ENCODE measurements at places on chromosomes 6 and 20. TPM values are rescaled to one million over a fixed set of nuclear protein-coding genes. Genes with fewer than 3 reads are reported as not detected.

- DNase-seq, result no peak
- no peak overlapping the region for H3K27ac ChIP-seq
- no peaks in the 10 kb centered on the region for H3K36me3 ChIP-seq
- no peak overlapping the region for H3K4me3 ChIP-seq
- no peaks in the 10 kb centered on the region for H3K27me3 ChIP-seq
Observed at GRCh38 chr6:157531986-157532365, 151.0 kb downstream of the ZDHHC14 start.

DNA sequence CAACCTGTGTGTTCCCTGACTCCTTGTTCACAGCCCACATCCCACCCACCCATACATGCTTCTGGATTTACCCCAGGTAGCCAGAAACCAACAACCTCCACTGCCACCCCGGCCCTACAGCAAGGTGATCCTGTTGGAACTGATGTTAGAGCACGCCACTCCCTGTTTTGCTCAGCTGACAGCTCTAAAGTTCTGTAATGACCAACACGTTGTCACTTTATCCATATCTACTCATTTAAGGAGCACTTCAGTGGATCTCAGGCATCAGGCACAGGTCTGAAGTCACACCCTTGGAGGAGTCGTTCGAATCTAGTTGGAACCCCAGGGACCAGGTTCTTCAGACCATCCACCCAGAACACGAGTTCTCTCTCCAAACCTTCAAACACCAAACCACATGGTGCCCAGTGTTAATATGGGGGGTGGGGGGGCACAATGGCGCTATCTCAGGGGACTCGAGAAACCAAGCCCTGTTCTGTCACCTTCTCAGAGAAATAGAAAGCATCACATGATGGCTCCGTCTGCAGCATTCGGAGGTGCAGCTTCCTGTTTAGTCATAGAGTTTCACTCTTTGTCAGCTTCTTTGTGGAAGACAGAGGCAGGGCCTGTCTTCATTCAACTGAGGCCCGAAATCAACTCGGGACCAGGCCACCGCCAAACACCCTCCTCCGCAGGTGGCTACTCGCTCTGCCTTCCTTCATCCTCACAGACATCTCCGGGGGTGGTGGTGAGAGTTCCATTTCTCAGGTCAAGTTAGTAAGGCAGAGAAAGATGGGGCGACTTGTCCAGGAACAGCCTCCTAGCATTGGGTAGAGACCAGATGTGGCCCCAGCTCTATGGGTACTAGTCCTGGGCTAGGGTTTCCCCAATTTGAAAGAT is 142.2 kb downstream of the NFATC2 start:
- H3K4me3 ChIP-seq, result no peak overlapping the region
- DNase-seq, result no peak
- no peaks in the 10 kb centered on the region for H3K36me3 ChIP-seq
- H3K4me1 ChIP-seq, result no peaks in the 10 kb centered on the region
- no peak overlapping the region for H3K27ac ChIP-seq
- no peaks in the 10 kb centered on the region for H3K27me3 ChIP-seq

Gene RBBP8NL
- polyA plus RNA-seq, result not detected

Gene FITM2
- 3.6 TPM for polyA plus RNA-seq

DNA sequence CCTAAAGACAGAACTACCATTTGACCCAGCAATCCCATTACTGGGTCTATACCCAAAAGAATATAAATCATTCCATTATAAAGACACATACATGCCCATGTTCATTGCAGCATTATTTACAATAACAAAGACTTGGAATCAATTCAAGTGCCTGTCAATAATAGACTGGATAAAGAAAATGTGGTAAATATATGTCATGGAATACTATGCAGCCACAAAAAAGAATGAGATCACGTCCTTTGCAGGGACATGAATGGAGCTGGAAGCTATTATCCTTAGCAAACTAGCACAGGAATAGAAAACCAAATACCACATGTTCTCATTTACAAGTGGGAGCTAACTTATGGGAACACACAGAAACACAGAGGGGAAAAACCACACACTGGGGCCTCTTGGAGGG is 8.7 kb upstream of the DEFB128 start:
- H3K27ac ChIP-seq, result no peak overlapping the region
- H3K27me3 ChIP-seq, result no peaks in the 10 kb centered on the region
- DNase-seq, result no peak
- no peaks in the 10 kb centered on the region for H3K36me3 ChIP-seq
- H3K4me1 ChIP-seq, result no peaks in the 10 kb centered on the region

Gene VEGFA
- polyA plus RNA-seq, result 8.0 TPM

DNA sequence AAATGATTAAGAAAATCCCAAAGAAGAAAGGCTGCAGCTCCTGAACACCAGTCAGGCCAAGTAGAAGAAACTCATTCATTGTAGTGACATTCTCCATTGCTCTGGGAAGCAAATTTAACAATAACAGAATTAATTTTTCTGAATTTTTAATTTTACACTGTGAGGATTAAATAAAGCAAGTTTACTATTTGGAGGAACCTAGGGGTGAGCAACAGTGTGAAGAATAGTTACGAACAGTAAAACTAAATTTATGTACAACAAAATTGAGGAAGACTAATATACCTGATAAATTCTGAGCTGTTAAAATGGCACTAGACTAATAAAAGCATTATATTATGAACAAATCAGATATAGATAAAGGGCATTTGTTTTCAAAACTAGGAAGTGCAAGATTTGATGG is at the start of gene OR12D3:
Gene OR12D3, minus strand, starts transcription at position 101 of the 400 bp plus-strand sequence. Its CDS starts 4 bp downstream, at position 97.
- H3K4me1 ChIP-seq, result no peaks in the 10 kb centered on the region
- no peak for DNase-seq
- H3K27ac ChIP-seq, result no peak within 1 kb of the TSS
- no peak within 1 kb of the TSS for H3K4me3 ChIP-seq
- H3K27me3 ChIP-seq, result no peaks in the 10 kb centered on the region

GRCh38 chr6:45930420-45931040 is 85.1 kb downstream of the CLIC5 start:
- no peak overlapping the region for H3K4me3 ChIP-seq
- no peaks in the 10 kb centered on the region for H3K27me3 ChIP-seq
- DNase-seq, result peak; percentile 83
- no peaks in the 10 kb centered on the region for H3K36me3 ChIP-seq

Gene MYT1
- not detected for polyA plus RNA-seq

DNA sequence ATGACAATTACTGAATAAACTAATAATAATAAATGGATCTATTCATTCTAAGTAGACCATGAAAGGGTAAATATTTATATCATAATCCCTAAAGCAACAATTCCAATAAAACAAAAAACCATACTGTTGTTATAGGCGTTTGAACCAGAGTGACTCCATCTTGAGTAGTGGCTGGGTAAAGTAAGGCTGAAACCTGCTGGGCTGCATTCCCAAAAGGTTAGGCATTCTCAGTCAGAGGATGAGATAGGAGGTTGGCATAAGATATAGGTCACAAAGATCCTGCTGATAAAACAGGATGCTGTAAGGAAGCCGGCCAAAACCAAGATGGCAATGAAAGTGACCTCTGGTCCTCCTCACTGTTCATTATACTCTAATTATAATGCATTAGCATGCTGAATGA is 8.3 kb downstream of the OR2H1 start:
- H3K27me3 ChIP-seq, result peaks cover 2% of the 10 kb centered on the region
- DNase-seq, result no peak
- no peaks in the 10 kb centered on the region for H3K36me3 ChIP-seq
- no peak overlapping the region for H3K27ac ChIP-seq

- H3K27me3 ChIP-seq, result no peaks in the 10 kb centered on the region
- no peaks in the 10 kb centered on the region for H3K4me1 ChIP-seq
- H3K27ac ChIP-seq, result no peak overlapping the region
- H3K4me3 ChIP-seq, result no peak overlapping the region
Observed at GRCh38 chr20:59925899-59926298, 7.5 kb downstream of the SYCP2 start.

- H3K36me3 ChIP-seq, result no peaks in the 10 kb centered on the region
- H3K27ac ChIP-seq, result no peak overlapping the region
- DNase-seq, result no peak
- no peaks in the 10 kb centered on the region for H3K27me3 ChIP-seq
Observed at GRCh38 chr20:1853473-1853872, 41.7 kb upstream of the SIRPA start.

Gene RWDD2A
- 7.3 TPM for polyA plus RNA-seq

Gene SOBP
- 9.0 TPM for polyA plus RNA-seq

GRCh38 chr6:114153448-114153847 is 182.5 kb upstream of the HDAC2 start:
- no peaks in the 10 kb centered on the region for H3K36me3 ChIP-seq
- H3K27me3 ChIP-seq, result no peaks in the 10 kb centered on the region
- H3K4me3 ChIP-seq, result no peak overlapping the region

Gene ENPP1
- polyA plus RNA-seq, result 1.3 TPM

- H3K36me3 ChIP-seq, result no peaks in the 10 kb centered on the region
- DNase-seq, result no peak
- H3K27ac ChIP-seq, result no peak overlapping the region
Observed at GRCh38 chr6:118283766-118284165, 264.3 kb upstream of the PLN start.

DNA sequence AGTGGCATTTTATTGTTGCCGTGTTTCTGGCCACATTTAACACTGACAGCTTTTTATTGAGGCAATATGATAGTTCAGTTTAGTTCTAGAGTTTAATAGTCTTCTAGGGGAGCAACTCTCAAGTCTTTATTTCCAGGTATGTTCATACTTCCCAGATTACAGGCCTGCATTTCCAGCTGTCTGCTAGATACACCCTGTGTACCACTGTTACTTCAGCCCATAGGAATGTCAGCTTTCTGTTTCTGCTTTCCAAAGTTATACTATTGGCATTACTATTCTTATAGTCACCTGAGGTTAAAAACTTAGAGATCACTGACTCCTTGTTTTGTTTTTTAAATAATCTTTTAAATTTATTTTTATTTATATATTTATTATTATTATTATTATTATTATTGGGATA is 7.6 kb downstream of the ZNF451 start:
- H3K27ac ChIP-seq, result no peak overlapping the region
- H3K27me3 ChIP-seq, result no peaks in the 10 kb centered on the region
- no peak for DNase-seq
- H3K36me3 ChIP-seq, result peaks cover 9% of the 10 kb centered on the region
- H3K4me1 ChIP-seq, result peaks cover 1% of the 10 kb centered on the region
- no peak overlapping the region for H3K4me3 ChIP-seq

GRCh38 chr6:2476376-2476775 is 231.0 kb upstream of the GMDS start:
- no peak for DNase-seq
- no peak overlapping the region for H3K27ac ChIP-seq
- no peaks in the 10 kb centered on the region for H3K27me3 ChIP-seq
- peaks cover 4% of the 10 kb centered on the region for H3K4me1 ChIP-seq

Gene ARHGAP18
- polyA plus RNA-seq, result 15.0 TPM

Gene KIF16B
- 10.3 TPM for polyA plus RNA-seq

Gene ULBP1
- 0.38 TPM for polyA plus RNA-seq

DNA sequence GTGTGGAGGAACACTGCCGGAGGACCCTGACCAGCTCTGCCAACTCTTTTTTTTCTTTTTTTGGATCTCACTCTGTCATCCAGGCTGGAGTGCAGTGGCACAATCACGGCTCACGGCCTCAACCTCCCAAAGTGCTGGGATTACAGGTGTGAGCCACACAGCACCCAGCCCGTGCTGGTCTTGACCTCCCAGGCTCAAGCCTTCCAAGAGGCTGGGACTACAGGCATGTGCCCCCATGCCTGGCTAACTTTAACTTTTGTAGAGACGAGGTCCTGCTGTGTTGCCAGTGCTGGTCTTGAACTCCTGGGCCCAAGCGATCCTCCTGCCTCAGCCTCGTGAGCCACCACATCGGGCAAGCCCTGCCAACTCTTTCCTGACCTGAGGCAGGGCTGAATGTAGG is 11.2 kb downstream of the GCNT2 start:
- H3K27ac ChIP-seq, result no peak overlapping the region
- no peaks in the 10 kb centered on the region for H3K36me3 ChIP-seq
- H3K4me1 ChIP-seq, result peaks cover 11% of the 10 kb centered on the region
- H3K27me3 ChIP-seq, result no peaks in the 10 kb centered on the region
- peak overlapping the region; percentile 62 for H3K4me3 ChIP-seq
- DNase-seq, result no peak

Gene CD83
- polyA plus RNA-seq, result 1.00 TPM

GRCh38 chr6:24967211-24967610 is 31.5 kb upstream of the RIPOR2 start:
- no peaks in the 10 kb centered on the region for H3K27me3 ChIP-seq
- no peaks in the 10 kb centered on the region for H3K4me1 ChIP-seq
- H3K36me3 ChIP-seq, result no peaks in the 10 kb centered on the region
- H3K4me3 ChIP-seq, result no peak overlapping the region
- no peak overlapping the region for H3K27ac ChIP-seq

Gene OR2H1
- polyA plus RNA-seq, result not detected

DNA sequence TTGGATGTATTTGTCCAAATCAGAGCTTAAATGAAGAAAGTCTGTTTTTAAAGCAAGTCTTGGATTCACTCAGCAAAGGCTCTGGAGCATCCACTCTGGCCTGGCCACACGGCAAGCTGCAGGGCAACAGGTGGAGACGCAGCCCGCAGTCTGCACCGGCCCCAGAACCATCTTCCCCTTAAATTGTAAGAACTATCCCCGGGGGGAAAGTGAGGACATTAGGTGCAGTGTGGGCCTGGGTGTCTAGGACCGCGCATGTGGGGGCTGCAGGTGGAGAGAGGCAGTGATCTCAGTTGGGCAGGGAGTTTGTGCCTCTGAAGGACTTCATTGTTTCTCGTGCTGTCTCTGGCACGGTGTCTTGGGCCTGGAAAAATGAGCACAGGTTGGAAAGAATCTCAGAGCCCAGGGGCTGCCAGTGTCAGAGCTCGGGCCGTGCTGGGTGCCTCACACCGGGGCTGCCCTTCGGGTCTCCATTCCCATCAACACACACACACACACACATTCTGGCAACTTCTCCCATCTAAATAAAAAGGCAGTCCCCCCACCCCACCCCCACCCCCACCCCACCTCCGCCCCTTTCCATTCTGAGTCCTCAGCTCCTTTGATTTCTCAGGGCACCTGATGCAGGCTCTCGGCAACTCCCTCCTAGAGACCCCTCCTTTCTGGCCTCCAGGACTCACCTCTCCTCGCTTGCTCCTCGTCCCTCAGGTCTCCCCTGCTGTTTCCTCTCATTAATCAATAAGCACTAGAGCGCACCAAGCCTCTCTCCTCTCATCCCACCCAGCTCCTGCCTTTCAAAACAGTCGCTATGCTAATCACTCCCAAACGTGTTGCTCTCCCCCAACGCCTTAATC is 48.4 kb downstream of the FOXF2 start:
- H3K4me3 ChIP-seq, result no peak overlapping the region
- H3K27me3 ChIP-seq, result no peaks in the 10 kb centered on the region
- no peaks in the 10 kb centered on the region for H3K4me1 ChIP-seq
- DNase-seq, result no peak
- H3K36me3 ChIP-seq, result no peaks in the 10 kb centered on the region

- peaks cover under 1% of the 10 kb centered on the region for H3K27me3 ChIP-seq
- no peak overlapping the region for H3K4me3 ChIP-seq
- H3K36me3 ChIP-seq, result no peaks in the 10 kb centered on the region
Observed at GRCh38 chr6:70398783-70399728, 14.3 kb upstream of the FAM135A start.

Gene GDAP1L1
- not detected for polyA plus RNA-seq

Data from aorta (tissue), 5 donors.